ENCODE measurements at places on chromosomes 16 and 17.
A peak's percentile ranks its signal among the peaks of the same experiment; 100 is the strongest.

GRCh38 chr17:72363089-72363610 lies 242.3 kb downstream of the SOX9 start:
- DNase-seq = no peak

DNA sequence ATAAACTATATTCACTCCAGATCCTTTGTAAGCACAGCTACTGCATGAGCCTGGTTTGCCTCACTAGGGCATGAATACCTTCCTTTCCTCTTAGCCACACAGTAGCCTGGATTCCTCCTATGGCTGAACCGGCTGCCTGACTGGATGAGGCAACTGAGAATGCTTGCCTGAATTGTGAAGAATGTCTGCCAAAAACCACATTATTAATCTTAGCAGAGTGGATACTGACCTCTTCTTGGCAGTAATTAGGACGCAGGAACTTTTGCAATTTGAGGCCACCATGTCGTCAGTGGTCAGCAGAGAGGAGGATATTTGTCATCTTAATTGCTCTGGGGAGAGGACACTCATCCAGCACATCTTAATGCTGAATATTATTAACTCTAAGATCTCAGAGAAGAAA lies 651.8 kb upstream of the GOT2 start:
- DNase-seq = no peak

DNA sequence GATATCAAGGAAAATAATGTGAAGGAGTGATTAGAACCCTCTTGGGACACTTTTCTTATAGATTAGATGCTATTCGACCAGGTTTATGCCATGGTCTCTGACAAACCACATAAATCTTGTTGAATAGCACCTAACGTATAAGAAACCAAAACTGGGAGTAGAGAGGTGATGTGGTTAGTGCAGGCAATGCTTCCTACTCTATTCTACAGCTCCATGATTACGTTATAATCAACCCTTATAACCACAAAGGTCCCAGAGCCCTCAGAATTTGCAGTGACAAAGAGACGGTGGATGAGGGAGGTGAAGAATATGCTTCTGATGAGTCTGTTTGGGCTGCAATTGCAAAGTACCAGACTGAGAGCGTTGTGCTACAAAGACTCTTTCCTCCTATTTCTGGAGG lies 78.4 kb downstream of the ARHGAP44 start:
- no peak for DNase-seq

DNA sequence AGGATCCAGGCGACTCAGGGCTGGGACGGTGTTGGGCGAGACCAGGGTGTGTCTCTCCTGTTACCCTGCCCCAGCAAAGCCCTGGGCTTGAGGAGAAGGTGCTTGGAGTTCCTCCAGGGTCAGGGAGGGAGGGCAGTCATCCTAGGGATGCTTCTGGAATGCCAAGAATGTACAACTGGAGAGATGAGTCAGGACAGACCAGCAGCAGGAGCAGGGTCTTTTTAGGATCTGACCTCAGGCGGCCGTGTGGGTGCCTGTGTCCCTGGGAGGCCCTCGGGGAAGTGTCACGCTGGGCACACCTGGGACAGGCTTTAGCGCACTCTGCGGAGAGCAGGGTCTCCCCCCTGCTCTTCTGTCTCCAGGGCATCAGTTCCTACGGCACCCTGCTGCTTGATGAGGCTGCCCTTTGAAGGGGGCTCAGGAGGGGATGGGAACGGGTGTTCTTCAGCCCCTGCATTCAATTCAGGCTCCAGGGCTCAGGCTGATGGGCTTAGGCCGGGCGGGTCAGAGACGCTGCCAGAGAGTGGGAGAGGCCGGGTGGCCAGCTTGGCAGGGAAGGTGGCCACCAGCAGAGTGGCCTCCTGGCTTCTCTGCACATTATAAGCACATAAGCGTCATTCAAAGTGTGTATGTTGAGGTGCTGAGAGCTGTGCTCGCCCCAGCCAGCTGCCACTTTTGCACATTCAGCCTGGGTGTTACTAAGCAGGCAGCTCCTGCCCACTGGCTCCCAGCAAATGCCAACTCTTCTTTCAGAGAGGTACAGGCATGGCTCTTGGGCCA lies 8.4 kb upstream of the MTSS2 start:
- no peak for DNase-seq

DNA sequence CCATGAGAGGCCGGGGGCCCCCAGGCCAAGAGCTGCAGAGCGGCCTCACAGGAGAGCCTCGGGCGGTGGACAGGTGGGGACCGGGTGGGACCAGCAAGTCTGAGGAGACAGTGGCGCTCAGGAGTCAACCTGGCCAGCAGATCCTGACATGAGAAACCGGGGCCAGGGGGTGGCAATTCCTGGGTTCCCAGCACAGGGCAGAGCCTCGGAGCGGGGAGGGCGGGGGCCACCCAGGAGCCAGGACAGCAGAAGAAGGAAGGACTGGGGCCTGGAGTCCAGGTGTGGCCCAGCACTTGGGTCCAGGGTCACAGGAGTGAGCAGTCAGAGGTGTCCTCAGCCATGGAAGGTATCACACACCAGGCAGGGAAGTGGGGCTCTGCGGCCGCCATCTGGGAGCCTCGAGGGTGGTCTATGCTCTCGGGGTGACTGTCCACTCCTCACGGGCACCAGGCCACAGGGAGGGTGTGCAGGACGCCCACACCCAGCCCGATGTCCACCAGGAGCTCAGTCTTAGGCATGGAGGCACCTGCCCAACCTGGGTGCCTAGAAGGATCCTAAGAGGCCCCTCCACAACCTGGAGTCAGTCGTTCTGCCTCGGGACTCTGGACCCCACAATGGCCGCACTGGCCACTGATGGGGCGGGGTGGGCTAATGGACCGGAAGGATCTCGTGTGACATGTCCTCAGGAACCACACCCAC lies 29.1 kb downstream of the PIEZO1 start:
- no peak for DNase-seq

DNA sequence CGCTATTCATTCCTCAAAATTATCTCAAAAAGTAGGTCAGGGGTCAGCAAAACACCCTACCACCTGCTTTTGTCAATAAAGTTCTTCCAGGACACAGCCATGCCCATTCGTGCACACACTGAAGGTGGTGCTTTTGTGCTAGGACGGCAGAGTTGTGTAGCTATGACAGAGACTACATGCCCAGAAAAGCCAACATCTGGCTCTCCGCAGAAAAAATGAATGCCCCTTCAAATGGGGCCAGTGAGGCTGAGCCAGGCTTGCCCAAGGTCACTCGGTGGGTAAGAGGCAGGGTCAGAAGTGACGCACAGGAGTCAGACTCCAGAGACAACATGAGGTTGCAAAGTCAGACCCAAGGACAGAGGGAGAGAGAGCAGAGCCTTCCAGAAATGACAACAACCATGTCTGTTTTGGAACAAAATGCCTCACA lies 200.1 kb downstream of the XYLT1 start:
- no peak for DNase-seq

DNA sequence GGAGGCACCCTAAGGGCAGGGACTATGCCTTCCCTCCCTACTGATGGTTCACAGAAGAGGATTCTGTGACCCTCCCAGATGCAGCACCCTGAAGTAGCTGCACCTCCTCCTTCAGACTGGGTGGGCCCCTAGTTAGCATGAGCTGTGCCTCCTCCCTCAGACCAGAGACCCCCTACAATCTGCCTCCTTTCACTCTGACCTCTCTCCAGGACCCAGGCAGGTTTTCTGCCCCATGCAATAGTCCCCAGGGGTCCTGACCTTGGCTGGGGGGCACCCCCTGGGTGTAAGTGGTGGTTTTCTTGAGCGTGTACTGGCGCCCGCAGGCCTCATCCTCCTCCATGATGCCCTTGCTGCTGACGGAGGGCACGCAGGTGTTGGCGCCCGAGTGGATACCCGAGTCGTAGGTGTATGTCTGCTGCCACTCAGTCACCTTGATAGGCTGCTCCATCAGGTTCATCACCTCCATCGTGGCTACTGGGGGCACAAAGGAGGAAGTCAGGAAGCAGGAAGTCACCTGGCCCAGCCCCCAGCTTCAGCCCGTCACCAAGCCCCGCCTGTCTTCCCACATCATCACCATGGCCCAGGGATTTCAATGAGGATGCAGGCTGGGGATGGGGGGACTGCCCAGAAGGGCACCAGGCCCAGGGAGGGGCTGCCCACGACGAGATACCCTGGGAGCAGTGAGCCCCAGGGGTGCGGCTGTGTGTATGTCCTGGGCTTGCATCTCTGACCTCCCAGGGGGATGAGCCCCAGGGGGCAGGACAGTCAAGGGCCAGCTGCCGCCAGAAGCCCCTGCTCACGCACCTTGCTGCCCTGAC lies 14.9 kb downstream of the JUP start:
- DNase-seq = no peak

- DNase-seq = no peak
Measured at GRCh38 chr17:77246110-77247047, 105.6 kb downstream of the SEC14L1 start.

DNA sequence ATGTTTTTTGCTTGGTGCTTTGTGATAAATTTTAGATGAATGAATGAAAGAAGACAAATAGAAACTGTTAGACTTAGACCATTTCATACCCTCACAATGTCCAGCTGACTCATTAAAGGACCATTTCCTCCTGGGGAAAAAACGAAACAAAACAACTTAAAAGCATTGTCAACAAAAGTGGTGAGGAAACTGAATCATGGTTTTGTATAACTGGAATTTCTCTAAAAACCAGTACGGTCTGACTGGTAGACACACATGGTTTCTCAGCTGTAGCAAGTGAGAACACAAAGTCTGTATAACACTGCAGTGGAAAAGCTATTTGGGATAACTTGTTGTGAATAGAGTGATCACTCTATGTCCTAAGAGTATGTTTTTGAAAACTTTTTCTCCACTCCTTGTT lies 5.3 kb upstream of the DDX52 start:
- DNase-seq = no peak

GRCh38 chr16:55575496-55575895 lies 9.0 kb downstream of the CAPNS2 start:
- no peak for DNase-seq

DNA sequence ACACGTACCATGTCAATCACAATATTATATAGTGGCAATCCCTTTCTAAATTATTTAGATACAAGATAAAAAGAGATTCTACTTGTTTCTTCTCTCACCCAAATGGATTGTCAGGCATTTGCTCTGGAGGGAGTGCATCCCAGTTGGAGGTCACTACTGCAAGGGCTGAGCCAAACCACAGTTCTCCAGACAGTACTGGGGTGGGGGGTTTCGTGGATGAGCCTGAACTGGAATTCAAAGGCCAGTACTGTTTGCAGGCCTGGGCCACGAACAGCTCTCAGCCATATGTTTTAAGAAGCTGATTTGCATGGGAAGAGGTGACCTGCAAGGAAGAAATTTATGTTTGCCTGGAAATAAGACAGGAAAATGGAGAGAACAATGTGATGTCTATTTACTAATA lies 314.9 kb downstream of the PMP22 start:
- DNase-seq = no peak

- peak; percentile 82 for DNase-seq
Measured at GRCh38 chr17:81552244-81553017, at the start of gene FAAP100. Gene FAAP100, minus strand, starts transcription at chr17:81552353. Its CDS starts 23 bp downstream, at chr17:81552330.

DNA sequence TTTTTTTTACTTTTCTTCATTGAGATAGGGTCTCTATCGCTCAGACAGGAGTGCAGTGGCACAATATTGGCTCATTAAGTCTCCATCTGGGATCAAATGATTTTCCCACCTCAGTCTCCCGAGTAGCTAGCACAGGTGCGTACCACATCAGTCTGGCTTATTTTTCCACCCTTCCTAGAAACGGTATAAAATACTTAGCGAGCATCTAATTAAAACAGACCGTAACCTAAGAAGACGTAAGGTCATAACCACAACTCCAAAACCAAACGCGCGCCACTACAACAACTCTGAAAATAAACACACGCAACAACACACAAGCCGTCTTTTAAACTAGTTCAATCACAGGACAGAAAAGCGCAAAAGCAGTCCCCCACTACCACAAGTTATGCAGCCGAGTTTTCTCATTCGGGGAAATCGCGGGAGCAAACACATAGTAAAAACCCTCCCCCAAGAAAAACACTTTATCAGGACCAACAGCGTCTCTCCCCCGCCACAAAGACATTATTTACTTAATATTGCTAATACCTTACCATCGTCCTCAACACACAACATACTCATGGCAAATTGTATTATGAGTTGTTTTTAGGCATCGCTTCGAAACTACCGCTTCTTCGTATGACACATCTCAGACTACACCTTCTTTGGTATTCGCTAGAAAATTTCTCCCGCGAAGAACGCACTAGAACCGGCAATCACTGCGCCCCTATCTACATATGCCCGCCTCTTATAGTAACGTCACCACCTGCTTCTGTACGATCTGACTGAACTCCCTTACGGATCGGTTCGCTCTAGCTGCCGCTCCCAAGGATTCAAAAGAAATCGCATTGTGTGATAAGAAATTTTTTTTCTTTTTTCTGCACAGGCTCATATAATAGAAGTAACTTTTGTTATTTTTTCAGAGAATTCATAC lies 32.8 kb downstream of the TEX14 start:
- peak; percentile 81 for DNase-seq

DNA sequence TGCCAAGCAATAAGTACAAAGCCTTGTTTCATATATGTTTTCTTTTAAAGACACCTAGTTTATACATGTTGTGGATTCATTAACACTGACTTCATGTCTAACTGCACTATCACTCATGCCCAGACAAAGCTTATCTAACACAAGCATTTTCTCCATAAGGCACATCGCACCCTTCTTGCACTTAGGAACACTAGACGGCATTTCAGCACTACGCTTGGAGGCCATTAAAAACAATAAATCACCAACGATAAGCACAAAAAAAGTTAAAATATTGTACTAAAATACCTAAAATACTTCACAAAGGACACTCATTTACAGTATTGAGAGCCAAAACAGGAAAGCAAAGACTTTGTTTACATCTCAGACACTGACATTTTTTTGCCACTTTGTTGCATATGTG lies 39.0 kb upstream of the TEKT3 start:
- DNase-seq = no peak

DNA sequence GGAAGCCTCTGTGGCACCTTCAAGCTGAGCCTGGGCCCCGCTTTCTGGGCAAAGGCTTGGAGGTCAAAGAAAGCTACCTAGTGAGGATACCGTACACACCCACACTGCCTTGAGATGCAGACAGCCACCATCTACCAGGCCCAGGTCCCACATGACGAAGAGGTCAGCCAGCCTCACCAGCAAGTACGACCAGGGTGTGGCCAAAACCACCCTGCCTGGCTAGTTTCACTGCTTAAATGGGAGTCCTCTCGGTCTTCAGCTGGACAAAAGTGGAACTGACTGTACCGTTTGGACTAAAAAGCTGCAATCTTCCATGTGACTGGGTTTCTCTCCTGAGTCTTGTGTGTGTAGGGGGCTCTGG lies 21.6 kb downstream of the VASN start:
- DNase-seq = no peak

GRCh38 chr16:82694239-82694874 lies 67.6 kb downstream of the CDH13 start:
- no peak for DNase-seq

DNA sequence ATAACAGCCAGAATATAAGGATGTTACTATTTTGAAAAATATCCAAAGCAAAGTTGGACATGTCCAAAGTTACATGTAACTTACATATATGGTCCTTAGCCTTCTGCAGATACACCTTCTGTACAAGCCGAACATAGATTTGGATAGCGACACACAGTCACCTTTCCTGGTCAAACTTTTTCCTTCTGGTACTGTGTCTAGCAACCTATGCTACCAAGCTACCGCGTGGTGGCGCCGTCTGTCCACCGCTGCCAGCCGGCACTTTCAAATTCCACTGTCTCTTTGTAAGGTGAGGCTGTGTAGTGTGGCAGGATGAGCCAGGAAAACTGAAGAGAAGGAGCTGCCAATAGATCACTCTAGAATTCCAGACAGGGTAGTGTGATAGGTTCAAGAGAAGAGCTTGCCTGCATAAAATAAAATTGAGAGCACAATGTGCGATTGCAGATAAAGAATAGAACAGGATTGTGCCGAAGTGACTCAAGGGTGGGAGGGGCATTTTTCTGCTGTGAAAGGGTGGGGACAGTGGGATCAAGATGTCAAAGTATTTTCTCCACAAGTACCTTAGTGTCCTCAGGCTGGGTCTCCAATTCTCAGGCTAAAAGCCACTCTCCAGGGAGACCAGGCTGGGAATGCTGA lies 366.9 kb downstream of the SLC39A11 start:
- DNase-seq = peak; percentile 60

All from stimulated activated CD4-positive, alpha-beta T cell treated with anti-CD3 and anti-CD28 coated beads, Interleukin-2, amount 100 ng/mL, for 24 hours (primary cell).